A375 (cell line): ENCODE measurements at places on chromosomes 4 and X. TPM values are rescaled to one million over a fixed set of nuclear protein-coding genes. Genes with fewer than 3 reads are reported as not detected.

The ATP8A1 gene
- 1.8 and 4.2 TPM in 2 replicates for total RNA-seq

The DNAJB14 gene
- total RNA-seq: 31.1 and 37.0 TPM in 2 replicates

The SPANXN3 gene
- total RNA-seq: not detected in 2 replicates

The FAM133A gene
- 0.38 and 0.42 TPM in 2 replicates for total RNA-seq

The PLAC8 gene
- 6.5 and 7.5 TPM in 2 replicates for total RNA-seq

The CYTL1 gene
- 0.30 TPM in 1 of 2 replicates, not detected in the other for total RNA-seq

The MAGEE1 gene
- 0.19 and 0.83 TPM in 2 replicates for total RNA-seq

The CT47B1 gene
- total RNA-seq: not detected in 2 replicates

The SPACA5 gene
- not detected in 2 replicates for total RNA-seq

The NIPAL1 gene
- total RNA-seq: 2.0 and 4.1 TPM in 2 replicates

The NSUN7 gene
- not detected in 2 replicates for total RNA-seq

The VCX3A gene
- 108 and 112 TPM in 2 replicates for total RNA-seq

The ERVMER34-1 gene
- total RNA-seq: 0.11 and 0.30 TPM in 2 replicates

The SORBS2 gene
- total RNA-seq: 39.2 and 42.1 TPM in 2 replicates

The FAM120C gene
- total RNA-seq: 16.6 and 18.8 TPM in 2 replicates

The GNRHR gene
- not detected in 2 replicates for total RNA-seq

The COL4A5 gene
- 4.9 and 7.2 TPM in 2 replicates for total RNA-seq

The NAP1L3 gene
- 3.8 and 4.0 TPM in 2 replicates for total RNA-seq

The GAB1 gene
- 2.7 and 2.8 TPM in 2 replicates for total RNA-seq

The CACNA1F gene
- not detected in 2 replicates for total RNA-seq

The DDIT4L gene
- total RNA-seq: 0.03 TPM in 1 of 2 replicates, not detected in the other

The CAMK2D gene
- 34.2 and 44.4 TPM in 2 replicates for total RNA-seq

The MORF4L2 gene
- 342 and 361 TPM in 2 replicates for total RNA-seq

The ARHGAP4 gene
- total RNA-seq: 65.6 and 85.4 TPM in 2 replicates

The SPP1 gene
- 3.7 and 4.3 TPM in 2 replicates for total RNA-seq

The MAGEA1 gene
- 7.0 and 7.1 TPM in 2 replicates for total RNA-seq

The MAGED4 gene
- total RNA-seq: 0.08 and 0.32 TPM in 2 replicates

The VCX gene
- total RNA-seq: 20.4 and 20.5 TPM in 2 replicates

The CENPE gene
- total RNA-seq: 27.1 and 27.7 TPM in 2 replicates

The CCDC120 gene
- 0.48 and 0.83 TPM in 2 replicates for total RNA-seq

The PQBP1 gene
- 169 and 185 TPM in 2 replicates for total RNA-seq

The UXT gene
- total RNA-seq: 199 and 200 TPM in 2 replicates

The USP26 gene
- total RNA-seq: not detected in 2 replicates

The RIBC1 gene
- 1.4 and 3.1 TPM in 2 replicates for total RNA-seq

The CD38 gene
- total RNA-seq: 0.08 TPM in 1 of 2 replicates, not detected in the other

The TNMD gene
- not detected in 2 replicates for total RNA-seq

The MCF2 gene
- 0.64 and 0.72 TPM in 2 replicates for total RNA-seq

The PRKG2 gene
- total RNA-seq: 0.56 and 0.64 TPM in 2 replicates

The RNF175 gene
- total RNA-seq: 0.93 and 1.1 TPM in 2 replicates

The LAP3 gene
- total RNA-seq: 63.7 and 88.0 TPM in 2 replicates

The DSPP gene
- total RNA-seq: not detected in 2 replicates

The FOXO4 gene
- total RNA-seq: 4.3 and 4.9 TPM in 2 replicates

The ART3 gene
- 6.2 and 13.7 TPM in 2 replicates for total RNA-seq

The ZNF182 gene
- total RNA-seq: 1.2 and 2.3 TPM in 2 replicates

The HTN1 gene
- total RNA-seq: not detected in 2 replicates

The GAGE1 gene
- 29.5 and 37.1 TPM in 2 replicates for total RNA-seq

The TRIM61 gene
- total RNA-seq: not detected in 2 replicates

The MAGEH1 gene
- total RNA-seq: 5.6 and 10.5 TPM in 2 replicates
